ENCODE measurements at places on chromosomes 13 and 19. TPM values are rescaled to one million over a fixed set of nuclear protein-coding genes. Genes with fewer than 3 reads are reported as not detected.

GRCh38 chr13:35252536-35253205 is 223.8 kb downstream of the MAB21L1 start:
- DNase-seq: no peak

DNA sequence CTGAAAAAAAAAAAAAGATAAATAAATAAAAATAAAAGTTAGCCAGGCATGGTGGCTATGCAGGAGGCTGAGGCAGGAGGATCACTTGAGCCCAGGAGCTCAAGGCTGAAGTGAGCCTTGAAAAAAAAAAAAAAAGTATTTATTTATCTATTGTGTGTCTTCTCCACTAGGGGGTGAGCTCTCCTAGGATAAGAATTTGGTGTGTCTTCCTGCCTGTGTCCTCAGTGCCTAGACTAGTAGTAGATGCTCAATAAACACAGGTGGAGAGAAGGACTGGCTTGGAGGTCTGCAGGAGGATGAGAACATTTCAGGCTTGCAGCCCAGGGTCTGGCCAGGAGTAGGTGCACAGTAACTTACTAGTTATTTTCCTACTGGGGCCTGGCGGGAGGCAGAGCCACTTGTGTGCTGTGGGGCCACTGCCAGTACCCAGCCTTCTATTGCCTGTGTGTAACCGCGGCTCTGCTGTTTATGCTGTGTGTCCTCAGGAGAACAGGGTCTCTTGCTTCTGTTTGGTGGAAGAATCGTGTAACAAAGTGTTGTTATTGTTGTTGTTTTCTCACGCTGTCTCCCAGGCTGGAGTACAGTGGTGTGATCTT is 5.4 kb downstream of the LMTK3 start:
- peak; percentile 64 for DNase-seq

DNA sequence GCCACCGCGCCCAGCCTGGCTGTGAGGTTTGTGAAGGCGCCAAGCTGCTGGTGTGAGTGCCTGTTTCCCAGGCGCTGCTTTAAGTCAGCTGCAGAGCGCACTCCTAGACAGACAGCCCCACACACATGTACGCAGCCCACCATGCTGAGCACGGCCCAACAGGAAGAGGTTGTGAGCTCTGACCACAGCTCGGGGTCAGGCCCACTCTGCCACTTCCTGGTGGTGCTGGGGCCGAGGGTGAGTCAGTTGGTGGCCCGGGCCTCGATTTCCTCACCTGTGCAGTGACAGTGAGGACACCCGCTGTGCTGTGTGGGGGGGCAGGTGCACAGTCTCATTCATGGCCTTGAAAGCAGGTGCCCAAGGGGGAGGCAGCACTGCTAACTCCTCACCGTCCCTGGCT is 106.7 kb downstream of the KDM4B start:
- no peak for DNase-seq

DNA sequence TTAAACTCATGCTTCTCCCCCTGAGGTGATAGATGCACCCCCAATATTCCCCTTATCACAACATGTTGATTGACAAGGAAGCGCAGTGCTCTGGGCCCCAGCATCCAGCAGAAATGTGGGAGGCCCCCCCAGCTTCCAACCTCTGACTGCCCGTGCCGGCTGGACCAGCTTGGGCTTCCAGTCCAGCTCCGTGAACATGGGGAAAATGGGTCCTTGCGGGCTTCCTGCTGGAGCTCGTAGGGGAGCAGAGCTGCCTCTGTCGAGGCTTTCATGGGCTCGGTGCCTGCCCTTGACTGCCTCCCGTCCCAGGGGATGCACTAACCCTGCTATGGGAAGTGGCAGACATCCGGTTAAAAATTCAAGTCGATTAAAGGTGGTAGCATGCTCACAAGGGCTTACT is 188.9 kb downstream of the COL4A1 start:
- DNase-seq: no peak

- no peak for DNase-seq
Measured at GRCh38 chr13:79796136-79796535, 315.2 kb downstream of the NDFIP2 start.

GRCh38 chr19:8340341-8341096 is 2.5 kb downstream of the KANK3 start:
- no peak for DNase-seq

DNA sequence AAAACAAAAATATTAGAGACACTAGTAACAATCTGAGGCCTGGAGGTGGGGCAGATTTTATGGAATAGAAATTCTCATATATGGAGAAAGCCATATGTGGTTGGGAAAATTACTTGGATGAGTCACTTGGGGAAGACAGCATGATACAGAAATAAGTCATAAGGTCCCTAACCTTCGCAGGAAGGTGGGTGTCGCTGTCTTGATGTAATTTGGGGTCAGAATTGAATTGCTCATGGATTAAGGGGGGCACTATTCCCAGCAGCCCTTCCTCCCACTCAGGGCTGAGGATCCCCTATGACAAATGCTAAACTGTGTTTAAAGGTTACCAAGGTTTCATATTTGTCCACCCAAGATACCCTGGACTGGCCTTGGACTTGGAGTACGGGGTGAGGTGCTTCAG is 5.0 kb downstream of the RDH8 start:
- peak; percentile 38 for DNase-seq

- peak; percentile 70 for DNase-seq
Measured at GRCh38 chr19:34364830-34365462, at the start of gene GPI. Gene GPI (plus strand): TSS chr19:34365196. CDS start chr19:34365267, 71 bp downstream.

DNA sequence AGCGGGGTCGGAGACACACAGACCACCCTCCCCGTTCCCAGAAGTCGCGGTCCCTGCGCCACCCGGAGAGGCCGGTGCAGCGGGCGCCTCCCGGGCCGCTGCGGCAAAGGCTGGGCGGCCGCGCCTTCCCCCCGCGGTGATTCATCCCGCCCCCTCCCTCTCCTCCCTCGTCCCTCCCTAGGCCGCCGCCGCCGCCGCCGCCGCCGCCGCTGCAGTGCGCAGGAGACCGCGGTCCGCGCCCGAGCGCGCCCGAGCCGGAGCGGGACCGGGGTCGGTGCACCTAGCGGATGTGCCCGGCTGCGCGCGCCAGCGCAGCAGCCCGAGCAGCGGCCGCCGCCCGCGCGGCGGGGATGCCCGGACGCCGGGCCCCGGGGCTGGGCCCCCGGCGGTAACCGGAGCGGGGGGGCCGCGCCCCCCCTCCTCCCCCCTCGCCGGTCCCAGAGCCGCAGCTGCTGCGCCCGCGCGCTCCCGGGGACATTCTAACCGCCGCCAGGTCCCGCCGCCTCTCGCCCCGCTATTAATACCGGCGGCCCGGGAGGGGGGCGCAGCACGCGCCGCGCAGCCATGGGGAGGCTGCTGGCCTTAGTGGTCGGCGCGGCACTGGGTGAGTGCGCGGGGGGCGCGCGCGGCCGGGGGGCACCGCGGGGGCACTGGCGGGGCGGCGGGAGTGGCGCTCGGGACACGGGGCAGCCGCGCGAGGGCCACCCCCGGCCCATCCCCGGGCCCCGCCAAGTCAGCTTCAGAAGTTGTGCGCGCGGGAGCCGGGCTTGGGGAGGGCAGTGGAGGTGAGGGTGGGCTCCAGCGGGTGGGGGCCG is at the start of gene SCN1B:
SCN1B (plus strand) TSS at position 214 of the 815 bp plus-strand sequence; CDS start at position 565, 351 bp downstream.
- peak; percentile 72 for DNase-seq

The LGALS4 gene
- total RNA-seq: not detected

The CEACAM6 gene
- not detected for total RNA-seq

The KANK3 gene
- total RNA-seq: 0.74 TPM

The TRIM28 gene
- total RNA-seq: 262 TPM

The GTPBP3 gene
- 16.8 TPM for total RNA-seq

The ZNF577 gene
- total RNA-seq: 1.5 TPM

The CYSLTR2 gene
- total RNA-seq: 0.12 TPM

The ATP8A2 gene
- total RNA-seq: 0.47 TPM
